ENCODE measurements at places on chromosomes 13 and 19. TPM values are rescaled to one million over a fixed set of nuclear protein-coding genes. Genes with fewer than 3 reads are reported as not detected.

The EPN1 gene
- 138 TPM for total RNA-seq

The FUZ gene
- total RNA-seq: 17.6 TPM

The SIGLEC7 gene
- total RNA-seq: not detected

The NLRP11 gene
- total RNA-seq: 4.9 TPM

The ZNF729 gene
- not detected for total RNA-seq

The ZNF98 gene
- not detected for total RNA-seq

The CAPS gene
- total RNA-seq: 15.0 TPM

The TSSK6 gene
- total RNA-seq: 0.88 TPM

Measured in A172 (cell line).